ENCODE measurements at places on chromosomes 3 and 15.

- DNase-seq, result no peak
These were observed 693.7 kb downstream of the MCTP2 start for GRCh38 chr15:94924971-94925598.

DNA sequence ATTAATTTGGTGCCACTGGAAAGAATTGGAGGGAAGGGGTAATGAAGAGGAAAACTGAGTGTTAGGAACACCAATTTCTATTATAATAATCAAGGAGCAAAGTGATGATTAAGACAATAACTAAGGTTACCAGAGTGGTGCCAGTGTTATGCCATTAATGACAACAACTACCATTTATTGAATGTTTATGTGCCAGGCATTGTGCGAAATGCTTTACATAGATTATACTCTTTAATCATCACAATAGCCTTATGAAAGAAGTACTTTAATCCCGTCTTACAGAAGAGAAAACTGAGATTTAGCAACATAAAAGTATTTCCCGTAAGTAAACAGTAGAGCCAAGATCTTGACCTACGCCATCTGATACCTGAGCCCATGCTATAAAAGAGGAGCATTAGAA is 187.2 kb upstream of the NR2E3 start:
- DNase-seq, result no peak

DNA sequence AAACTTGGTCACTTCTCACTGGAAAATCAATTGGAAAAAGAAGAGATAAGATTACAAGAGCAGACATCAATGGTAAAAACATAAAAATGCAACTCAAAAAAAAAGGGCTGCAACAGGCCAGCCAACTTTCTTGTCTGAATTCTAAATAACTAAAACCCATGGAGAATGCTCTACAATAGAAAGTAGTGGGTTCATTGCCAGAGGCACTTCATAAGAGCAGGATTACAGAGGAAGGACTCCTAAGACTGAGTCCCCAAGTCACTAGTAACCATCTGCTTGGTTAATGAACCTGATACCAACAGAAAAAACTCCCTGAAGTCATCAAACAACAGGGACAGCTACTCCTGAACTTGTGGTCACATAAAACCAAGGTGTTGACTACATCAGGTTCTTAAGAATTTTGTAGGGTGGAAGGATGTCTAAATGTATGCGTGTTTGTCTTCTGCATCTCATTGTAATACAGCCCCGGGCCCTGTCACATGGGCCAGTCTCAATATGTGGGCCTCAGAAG is 148.6 kb downstream of the IMPG2 start:
- no peak for DNase-seq

DNA sequence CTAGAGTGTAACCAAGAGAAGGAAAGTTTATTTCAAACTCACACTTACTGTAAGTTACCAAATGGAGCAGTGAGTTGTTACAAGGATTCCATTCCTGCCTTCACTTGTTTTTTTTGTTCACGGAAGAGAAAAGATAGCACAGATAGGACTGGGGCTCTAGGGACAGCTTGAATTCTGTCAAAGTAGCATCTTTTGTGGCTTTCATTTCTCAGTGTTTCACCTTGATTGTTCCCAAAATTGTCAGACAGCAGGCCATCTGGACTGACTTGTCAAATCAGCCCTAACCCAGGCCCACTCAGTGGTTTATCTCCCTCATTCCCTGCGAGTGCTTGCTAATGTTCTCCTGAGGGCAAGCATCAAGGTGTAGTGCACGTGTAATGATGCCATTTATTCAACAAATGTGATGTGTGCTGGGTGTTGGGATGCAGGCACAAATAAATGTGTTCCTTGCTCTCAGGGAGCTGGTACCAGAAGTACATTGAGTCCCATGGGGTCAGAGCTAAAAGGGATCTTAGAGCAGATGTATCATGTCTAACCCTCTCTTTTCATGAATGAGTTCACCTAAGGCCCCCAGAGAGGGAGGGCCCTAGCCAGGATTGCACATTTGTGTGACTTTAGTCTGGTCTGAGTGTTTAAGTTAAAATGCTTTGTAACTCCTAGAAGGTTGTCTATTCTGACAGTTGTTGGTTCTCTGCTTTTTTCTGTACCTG is 49.1 kb downstream of the PDHB start:
- DNase-seq, result no peak

- no peak for DNase-seq
These were observed 135.6 kb downstream of the ALCAM start for GRCh38 chr3:105502333-105502732.

GRCh38 chr15:85073556-85074194 is 92.0 kb downstream of the PDE8A start:
- DNase-seq, result no peak

- peak; percentile 29 for DNase-seq
These were observed 32.1 kb upstream of the RPS17 start for GRCh38 chr15:82572311-82572710.

DNA sequence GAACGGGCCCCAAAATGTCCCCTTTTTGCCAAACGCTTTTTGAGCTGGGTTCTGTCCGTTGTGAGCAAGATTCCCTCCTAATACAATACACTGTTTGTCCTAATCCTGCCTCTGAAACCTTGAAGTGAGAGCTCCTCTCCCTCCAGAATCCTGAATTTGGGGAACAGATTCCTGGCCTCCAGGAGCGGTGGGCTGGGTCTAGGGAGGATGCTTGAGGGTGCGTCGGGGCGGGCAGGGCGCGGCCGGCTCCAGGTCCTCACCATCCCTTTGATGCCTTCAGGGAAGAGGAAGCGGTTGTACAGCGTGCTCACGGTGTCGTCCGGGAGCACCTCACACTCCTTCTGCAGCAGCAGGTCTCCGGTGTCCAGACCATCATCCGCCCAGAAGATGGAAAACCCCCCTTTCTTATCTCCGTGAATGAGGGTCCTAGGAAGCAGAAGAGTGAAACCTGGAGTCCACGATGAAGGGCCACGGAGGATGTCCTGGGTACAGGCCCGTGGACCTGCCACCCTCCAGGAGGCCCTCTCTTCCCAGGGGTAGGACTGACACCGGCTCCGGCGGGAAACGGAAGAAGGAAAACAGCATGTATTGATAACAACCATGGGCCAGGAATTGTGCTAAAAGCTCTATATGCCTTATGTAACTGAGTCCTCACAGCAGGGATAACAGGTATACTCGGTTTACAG is 23.2 kb downstream of the ALDH1L1 start:
- DNase-seq, result no peak

DNA sequence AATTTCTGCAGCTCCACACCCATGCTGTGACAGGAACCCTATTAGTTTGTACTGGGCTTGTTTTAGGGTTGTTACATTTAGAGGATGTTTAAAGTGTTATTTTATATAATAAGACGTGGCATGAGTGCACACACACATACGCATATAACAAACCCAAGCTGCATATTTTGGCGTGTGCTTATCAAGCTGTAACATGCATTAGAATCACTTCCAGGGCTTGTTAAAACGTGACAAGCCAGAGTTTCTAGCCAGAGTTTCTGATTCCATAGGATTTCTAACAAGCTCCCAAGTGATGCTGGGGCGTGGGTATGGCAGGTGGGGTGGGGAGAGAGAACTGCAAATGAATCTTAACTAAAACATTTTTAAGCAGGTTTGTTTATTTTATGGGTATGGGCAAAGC is 17.4 kb downstream of the ONECUT1 start:
- no peak for DNase-seq

DNA sequence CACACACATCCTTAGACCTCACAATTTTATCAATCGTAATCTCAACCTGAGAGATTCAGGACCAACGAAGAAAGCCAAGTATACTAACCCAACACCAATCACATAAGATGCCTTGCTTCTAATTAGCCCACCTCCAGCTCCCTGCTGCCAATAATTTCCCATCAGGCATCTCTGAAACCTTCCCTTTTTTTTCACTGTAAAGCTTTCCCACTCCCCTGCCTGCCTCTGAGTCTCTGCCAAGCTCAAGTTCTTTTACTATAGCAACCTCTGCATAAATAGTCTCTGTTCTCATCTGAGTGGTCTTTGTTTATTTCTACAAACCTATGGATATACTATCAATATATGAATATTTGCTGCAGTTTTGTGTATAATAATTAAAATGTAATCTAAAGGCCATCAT is 86.5 kb downstream of the PIK3CB start:
- no peak for DNase-seq

- DNase-seq, result no peak
These were observed 174.3 kb upstream of the BCL6 start for GRCh38 chr3:187919544-187919943.

- DNase-seq, result no peak
These were observed 176.4 kb downstream of the NFKBIZ start for GRCh38 chr3:102025606-102026270.

DNA sequence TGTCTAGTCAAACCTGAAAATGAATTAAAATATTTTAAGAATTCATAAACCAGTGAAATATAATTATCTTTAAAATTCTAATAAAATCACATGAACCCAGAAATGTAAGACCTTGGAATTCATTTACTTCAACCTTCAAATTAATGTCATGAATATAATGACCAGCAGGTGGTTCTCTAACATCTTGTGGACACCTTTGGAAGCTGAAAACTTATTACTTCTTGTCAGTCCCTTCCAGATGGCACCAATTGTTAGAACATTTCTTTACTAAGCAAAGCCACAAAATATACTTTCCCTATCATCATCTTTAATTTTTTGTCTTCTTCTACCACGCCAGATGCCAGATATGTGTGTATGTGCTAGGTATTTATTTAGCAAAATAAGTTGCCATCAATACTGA is 240.0 kb downstream of the MBNL1 start:
- DNase-seq, result no peak

- no peak for DNase-seq
These were observed 23.6 kb downstream of the UBE2E1 start for GRCh38 chr3:23829242-23829934.

DNA sequence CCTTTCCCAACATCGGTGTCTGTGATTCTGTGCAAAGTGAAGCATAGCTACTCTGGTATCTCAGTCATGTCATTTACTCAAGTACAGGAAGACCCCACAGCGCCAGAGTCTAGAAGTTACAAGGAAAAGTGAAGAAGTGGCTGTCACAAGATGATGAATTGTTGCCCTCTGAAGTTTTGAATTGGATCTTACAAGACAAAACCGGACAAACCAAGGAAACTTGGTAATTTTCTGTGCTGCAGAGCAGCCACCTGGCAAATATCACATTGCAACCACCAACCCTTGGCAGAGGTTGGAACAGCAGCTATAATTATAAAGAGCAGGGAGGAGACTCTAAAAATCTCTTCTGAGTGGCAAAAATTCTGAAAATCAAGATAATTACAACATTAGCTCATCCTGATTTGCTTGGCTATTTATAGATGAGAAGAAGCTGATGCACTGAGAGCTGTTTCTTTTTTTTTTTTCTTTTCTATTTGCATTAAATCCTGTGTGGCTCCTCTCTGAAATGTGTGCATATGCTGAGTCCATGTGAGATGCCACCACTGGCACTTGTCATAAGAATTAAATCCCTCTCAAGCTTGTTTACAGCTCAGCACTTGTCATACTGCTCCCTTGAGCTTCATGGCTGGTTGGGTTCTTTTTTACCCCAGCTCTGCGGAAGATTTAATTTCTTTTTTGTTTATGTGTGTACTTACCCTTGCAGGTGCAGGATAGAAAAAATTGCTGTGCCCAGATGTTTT is 68.0 kb upstream of the MNS1 start:
- no peak for DNase-seq

DNA sequence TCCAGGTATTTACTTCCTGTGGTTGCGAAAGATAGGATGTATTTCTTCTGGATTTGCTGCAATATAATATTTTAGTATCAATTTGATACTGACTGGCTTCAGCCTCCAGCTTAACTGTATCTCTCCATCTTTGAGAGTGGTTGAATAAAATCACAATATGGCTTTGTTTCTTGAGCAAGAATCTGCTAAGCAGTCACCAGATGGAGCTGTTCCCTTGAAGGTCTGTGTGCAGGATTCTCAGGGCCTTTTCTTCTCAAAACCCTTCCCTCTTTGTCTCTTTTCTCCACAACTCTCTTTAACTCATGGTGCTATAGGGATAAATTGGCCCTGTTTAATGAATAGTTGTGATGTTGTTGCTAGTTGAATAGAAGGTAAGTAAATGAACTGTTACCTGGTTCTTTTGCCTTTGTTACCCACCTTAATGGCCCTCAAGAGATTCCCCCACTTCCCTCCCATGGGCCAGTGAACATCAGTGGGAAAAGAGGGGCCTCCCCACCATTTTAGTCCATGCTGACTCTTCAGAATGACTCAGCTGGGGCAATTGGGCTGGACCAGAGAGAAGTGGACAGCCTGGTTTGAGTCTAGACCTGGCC is 34.8 kb upstream of the RAB6B start:
- no peak for DNase-seq

DNA sequence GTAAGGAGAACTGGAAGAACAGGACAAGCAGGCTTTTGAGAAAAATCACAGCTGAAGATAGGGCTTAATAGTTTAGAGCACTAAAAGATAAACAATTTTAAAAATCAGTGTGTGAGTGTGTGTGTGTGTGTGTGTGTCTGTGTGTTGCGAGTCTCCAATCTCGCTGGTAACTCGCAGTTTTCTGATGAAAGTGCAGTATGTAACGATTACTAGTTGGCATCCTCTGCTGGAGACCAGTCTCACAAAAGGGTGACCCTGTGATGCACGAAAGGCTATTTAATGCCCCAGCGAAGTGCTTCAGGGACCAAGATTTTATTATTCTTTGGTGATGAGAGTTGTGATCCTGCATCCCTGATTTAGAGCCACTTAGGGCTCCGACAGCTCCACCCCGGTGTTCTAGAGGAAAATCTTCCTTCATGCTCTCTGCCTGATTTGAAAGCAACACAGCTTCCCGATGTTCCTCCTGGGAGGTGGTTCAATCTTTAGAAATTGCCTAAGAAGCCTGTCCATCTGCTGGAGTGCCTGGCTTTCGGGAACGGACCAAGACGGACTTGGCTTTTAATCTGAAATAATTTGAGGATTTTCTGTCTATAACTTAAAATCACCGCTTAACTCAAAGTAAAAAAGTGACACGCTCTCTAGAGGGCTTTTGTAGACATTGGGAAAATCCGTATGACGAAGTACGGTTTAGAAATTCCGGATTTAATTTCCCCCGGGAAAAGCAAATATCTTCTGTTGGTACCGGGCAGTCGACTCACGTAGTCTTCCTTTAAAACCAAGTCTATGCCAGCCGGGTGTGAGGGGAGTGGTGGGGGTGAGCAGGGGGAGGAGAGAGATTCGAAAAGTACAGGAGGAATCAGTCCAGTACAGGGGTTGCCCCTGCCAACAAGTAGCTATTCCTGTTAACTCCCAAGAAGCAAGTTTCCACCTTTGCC is 1.1 kb upstream of the ALCAM start:
- peak; percentile 22 for DNase-seq

Measured in WERI-Rb-1 (cell line).